Skeletal muscle cell (primary cell): ENCODE measurements at places on chromosomes 6 and 20.

GRCh38 chr20:63893999-63894357, 948 bp upstream of the DNAJC5 start:
- no peak for DNase-seq

GRCh38 chr6:122449069-122449468, 22.5 kb downstream of the SERINC1 start:
- DNase-seq: no peak

DNA sequence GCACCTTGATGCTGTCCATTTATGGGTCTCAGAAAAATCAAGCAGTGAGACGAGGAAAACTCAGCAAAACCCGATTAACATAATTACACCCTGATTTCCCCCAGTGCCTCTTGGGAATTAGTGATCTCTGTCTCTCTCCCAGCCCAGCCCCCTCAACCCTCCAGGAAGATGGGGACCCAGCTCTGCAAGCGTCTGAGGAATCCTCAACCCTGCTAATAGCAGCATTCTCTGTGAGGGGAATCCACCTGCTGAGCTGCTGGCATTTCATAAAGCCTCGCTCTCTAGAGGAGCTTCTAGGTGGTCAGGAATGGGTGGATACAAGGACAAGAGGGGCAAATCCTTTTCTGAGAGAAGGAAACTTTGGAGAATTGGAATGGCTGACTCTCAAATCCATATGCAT, 13.9 kb downstream of the NR2E1 start:
- no peak for DNase-seq

DNA sequence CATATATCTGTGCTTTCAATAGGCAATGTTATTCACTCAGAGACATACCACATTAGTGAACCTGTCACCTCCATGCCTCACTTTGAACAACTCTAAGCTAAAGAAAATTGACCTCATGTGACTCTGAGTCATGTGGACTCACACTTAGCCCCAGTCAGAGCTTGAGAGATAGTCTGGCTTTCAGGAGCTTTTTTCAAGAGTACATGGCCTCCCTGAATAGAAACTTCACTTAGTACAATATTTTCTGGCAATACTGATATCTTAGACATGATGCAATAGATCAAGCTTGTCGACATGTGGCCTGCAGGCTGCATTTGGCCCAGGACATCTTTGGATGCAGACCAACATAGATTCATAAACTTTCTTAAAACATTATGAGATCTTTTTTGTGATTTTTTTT, 8.5 kb downstream of the SPTLC3 start:
- no peak for DNase-seq

GRCh38 chr6:4964675-4965561, 38.9 kb downstream of the RPP40 start:
- no peak for DNase-seq

DNA sequence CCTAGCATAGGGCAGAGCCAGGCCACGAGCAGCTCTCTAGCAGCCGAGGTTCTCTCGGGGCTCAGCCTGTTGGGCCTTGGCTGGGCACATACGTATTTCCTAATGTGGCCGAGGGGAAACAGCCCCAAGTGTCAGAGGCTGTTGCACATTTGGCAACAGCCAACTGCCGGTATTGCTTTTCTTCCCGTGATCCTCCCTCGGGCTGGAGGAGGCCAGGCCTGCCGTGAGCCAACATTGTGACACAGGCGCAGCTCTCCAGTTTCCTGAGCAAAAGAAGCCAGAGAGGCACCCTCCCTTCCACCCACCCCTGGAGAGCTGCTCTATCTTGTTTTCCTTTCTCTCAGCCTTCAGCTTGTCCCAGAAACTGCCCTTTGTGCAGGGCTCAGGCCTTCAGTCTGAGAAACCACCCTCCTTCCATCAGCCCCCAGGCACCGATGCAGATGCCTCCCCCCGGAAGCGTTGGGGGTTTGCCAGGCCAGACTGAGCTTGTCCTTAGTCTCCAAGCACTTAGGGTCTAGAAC, 5.1 kb upstream of the BPI start:
- peak; percentile 67 for DNase-seq

GRCh38 chr6:123171341-123172115, 175.5 kb downstream of the CLVS2 start:
- no peak for DNase-seq

DNA sequence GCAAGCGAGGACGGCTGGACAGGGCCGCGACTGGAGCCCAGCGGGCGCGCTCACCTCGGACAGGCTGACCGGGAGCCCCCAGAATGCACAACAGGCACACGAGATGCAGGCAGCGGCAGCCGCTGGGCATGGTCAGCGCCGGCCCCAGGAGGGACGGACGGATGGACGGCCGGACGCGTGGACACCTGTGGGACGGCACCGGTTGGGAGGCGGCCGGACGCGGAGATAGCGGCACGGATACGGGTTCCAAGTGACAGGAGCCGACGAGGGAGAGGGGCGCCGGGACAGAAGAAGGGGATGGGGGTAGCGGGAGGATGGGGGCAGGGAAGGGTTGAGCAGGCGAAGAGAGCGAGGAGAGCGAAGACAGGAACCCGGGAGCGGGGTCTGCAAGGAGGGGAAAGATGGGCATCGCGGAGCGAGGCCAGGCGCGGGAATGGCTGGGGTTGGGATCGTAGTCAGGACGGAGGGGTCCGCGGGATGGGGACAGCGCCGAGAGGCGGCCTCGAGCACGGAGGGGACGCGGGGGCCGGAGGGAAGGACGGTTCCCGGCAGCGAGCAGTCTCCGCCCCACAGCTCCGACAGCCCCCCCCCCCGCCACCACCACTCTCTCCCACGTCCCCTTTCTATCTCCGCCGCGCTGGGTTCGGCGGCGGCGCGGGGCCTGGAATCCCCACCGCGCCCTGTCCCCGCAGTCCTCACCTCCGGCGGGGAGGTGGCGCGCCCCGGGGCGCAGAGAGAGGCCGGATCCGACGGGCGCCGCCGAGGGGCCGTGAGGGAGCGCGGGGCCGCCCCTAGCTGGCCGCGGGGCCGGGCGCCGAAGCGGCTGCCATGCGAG, 435 bp downstream of the DLK2 start:
- DNase-seq: peak; percentile 41

GRCh38 chr20:32682508-32682987, 8.8 kb upstream of the C20orf203 start:
- DNase-seq: no peak

GRCh38 chr20:57548177-57549058, 12.5 kb upstream of the PCK1 start:
- no peak for DNase-seq

GRCh38 chr6:135990855-135991464, 139.5 kb downstream of the PDE7B start:
- no peak for DNase-seq

DNA sequence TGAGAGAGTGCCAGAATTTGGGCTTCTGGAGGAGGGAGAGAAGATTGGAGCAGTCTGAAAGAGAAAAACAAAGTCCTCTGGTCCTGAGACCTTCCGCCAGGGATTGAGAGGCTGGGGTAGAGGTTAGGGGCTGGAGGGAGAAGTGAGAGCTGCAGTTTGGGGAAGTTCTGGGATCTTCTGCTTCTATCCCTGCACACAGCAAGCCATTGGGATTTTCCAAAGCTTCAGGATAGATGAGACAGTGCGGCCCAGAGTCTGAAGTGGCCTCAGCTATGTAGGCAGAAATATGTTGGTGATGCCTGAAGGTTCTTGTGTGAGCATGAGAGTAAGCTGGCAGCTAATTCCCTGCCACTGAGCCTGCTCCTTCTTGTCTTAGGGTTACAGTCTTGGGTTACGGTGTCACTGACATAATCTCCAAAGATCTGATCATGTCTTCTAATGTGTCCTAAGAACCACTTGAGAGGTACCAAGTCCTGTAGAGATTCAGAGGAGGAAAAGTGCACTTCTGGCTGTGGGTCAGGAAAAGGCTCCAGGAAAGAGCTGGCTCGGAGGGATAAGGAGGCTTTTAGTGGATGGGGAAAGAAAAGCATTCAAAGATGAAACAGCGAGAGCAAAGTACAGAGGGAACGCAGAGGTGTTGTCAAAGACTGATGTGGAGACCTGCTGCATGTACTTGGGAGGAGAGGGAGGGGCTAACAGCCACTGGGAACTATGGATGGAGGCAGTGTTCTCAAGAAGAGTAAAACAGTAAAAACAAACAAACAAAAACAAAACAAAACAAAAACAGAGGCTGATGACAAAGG, 131.1 kb upstream of the MYLIP start:
- DNase-seq: no peak

DNA sequence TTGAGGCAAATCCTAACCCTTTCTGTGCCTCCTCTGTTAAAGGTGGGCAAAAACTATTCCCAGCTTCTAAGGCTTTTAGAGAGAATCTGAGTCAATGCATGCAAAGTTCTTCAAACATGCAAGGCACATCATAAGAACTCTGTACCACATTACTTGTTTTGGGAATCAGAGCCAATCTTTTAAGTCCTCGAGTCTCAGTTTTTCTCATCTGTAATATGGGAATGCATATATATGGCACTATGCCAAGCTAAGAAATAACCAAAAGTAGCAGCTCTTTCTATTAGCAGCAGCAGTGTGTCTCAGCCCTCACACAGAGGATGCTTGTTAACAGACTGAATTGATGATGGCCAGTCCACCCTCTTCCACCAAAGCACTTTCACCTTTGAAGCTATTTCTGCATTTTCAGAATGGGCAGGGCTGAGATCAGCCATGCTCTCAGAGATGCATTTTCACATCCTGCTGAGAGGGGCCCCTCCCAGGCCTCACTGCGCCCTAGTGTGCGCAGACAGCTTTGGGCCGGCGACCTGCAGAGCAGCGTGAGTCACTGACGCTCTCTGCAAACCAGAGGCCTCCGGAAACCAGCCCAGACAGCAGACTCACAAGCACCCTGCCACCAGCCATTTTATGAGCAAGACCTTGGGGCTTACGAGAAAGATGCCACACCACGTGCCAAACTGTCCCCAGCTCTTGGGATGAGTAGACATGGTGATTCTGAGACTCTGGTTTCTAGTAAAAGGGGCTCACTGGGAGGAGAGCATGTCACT, 138.0 kb downstream of the NFATC2 start:
- DNase-seq: no peak

DNA sequence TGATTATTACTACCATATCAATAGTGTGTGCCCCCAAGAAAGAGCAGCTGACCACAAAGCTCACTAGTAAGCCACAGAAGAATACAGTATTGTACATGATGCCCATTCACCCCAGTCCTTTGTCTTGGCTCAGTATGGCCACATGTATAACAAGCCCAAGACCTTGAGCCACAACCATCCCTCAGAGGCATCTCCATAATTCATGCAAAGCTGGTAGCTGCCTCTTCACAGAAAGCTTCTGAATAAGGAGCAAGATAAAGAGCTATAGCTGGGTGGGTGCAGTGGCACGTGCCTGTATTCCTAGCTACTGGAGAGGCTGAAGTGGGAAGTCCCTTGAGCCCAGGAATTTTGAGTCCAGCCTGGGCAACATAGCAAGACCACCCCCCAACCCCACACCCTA, 4.8 kb upstream of the BTN1A1 start:
- no peak for DNase-seq
